Testis (tissue), 5 donors: ENCODE measurements at places on chromosomes 6 and 20. TPM values are rescaled to one million over a fixed set of nuclear protein-coding genes. Genes with fewer than 3 reads are reported as not detected.

DNA sequence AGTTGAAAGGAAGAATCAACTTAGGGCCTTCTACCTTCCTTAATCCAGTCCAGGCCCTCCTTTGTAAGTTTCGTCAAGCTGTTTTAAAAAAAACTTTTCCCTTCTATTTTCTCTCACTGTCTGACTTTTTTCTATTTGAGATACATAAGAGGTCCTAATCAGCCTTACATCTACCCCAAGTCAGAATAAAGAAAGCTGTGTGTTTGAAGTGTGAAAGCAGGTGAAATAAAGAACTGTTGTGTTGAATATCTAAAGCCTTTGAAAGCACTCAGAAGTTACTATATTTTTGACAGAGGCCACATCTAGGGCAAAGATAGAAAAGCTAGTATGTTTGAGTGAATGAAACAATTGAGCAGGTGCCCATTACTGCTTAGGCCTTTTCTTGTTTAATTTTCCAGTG, 35.5 kb downstream of the SH3BGRL2 start:
- no peak overlapping the region for H3K4me3 ChIP-seq
- H3K36me3 ChIP-seq: no peaks in the 10 kb centered on the region
- no peaks in the 10 kb centered on the region for H3K4me1 ChIP-seq

The OOEP gene
- total RNA-seq: 14.1 TPM

GRCh38 chr6:25623065-25623464, 28.9 kb upstream of the SCGN start:
- H3K4me1 ChIP-seq: no peaks in the 10 kb centered on the region
- no peak overlapping the region for H3K27ac ChIP-seq
- H3K36me3 ChIP-seq: no peaks in the 10 kb centered on the region
- H3K4me3 ChIP-seq: no peak overlapping the region

- no peaks in the 10 kb centered on the region for H3K4me1 ChIP-seq
- peak; percentile 16 for DNase-seq
- no peak overlapping the region for H3K27ac ChIP-seq
Measured at GRCh38 chr6:94270091-94270948, 851.0 kb upstream of the EPHA7 start.

The CPNE5 gene
- total RNA-seq: 97.8 TPM

GRCh38 chr6:90976341-90976740, 389.5 kb upstream of the MAP3K7 start:
- H3K4me3 ChIP-seq: no peak overlapping the region
- no peak overlapping the region for H3K27ac ChIP-seq
- no peaks in the 10 kb centered on the region for H3K4me1 ChIP-seq
- H3K36me3 ChIP-seq: no peaks in the 10 kb centered on the region
- no peak for DNase-seq

DNA sequence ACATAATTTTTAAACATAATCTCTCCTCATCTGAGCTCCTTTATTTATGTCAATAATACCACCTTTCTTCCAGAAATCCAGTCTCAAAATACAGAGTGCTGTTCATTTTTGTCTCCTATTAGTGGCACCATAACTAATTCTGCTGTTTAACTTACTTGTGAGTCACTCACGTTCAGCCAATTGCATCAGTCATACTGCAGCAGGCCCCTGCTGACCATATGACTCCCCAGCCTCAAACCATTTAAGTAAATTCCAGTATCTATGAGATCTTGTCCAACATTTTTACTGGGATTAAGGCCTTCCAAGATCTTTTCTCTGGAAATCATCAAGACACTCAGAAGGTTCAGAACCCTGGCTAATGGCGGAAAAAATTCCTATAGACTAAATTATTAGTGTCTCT, 982.2 kb upstream of the MAP3K7 start:
- H3K27me3 ChIP-seq: no peaks in the 10 kb centered on the region
- H3K4me3 ChIP-seq: no peak overlapping the region
- no peaks in the 10 kb centered on the region for H3K4me1 ChIP-seq
- no peak for DNase-seq
- no peaks in the 10 kb centered on the region for H3K36me3 ChIP-seq
- no peak overlapping the region for H3K27ac ChIP-seq

DNA sequence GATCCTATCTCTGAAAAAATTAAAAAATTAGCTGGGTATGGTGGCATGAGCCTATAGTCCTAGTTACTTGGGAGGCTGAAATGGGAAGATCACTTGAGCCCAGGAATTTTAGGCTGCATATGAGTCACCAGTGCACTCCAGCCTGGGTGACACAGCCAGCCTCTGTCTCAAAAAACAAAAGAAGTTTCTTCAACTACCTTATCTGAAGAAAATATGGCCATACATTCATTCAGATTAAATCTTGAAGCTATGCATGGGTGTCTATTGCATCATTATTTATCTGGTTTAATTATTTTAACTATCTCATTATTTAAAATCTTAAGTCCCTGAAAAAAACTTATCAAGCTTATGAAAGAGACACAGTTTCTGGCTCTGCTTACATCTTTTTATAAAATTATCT, 204.1 kb downstream of the SIM1 start:
- H3K4me3 ChIP-seq: no peak overlapping the region
- no peaks in the 10 kb centered on the region for H3K36me3 ChIP-seq
- H3K4me1 ChIP-seq: no peaks in the 10 kb centered on the region
- no peaks in the 10 kb centered on the region for H3K27me3 ChIP-seq
- no peak overlapping the region for H3K27ac ChIP-seq

The TTK gene
- total RNA-seq: 27.4 TPM

The TCF21 gene
- 4.8 TPM for total RNA-seq

DNA sequence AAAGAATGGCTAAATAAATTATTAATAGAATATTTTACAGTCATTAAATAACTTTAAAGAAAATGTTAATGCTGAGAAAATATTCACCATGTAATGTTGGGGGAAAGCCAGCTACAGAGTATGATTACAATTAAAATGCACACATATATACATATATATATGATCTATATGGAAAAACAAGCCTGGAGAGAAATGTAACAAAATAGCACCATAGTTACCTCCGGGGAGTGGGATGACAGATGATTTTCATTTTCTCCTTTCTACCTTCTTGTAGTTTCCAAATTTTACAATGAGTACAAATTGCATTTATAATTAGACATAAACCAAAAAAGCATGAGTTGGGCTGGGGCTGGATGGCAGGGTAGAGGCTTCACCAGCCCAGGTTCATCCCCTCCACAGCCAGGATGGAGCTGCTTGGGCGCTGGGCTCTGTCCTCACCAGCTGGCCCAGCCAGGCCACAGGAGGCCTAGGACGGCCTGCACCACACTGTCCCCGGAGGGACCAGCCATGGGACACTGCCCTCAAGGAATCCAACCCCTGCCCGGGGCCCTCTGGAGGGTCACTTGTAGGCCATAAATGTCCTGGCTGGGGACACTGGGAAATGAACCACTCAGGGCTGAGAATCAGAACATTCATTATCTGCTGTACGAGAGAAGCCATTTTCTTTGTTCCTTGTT, 10.3 kb downstream of the C20orf203 start:
- no peak for DNase-seq
- no peak overlapping the region for H3K4me3 ChIP-seq
- H3K36me3 ChIP-seq: no peaks in the 10 kb centered on the region
- peaks cover 15% of the 10 kb centered on the region for H3K4me1 ChIP-seq
- no peak overlapping the region for H3K27ac ChIP-seq

The GSTA2 gene
- total RNA-seq: 85.9 TPM

The IPCEF1 gene
- total RNA-seq: 3.6 TPM

DNA sequence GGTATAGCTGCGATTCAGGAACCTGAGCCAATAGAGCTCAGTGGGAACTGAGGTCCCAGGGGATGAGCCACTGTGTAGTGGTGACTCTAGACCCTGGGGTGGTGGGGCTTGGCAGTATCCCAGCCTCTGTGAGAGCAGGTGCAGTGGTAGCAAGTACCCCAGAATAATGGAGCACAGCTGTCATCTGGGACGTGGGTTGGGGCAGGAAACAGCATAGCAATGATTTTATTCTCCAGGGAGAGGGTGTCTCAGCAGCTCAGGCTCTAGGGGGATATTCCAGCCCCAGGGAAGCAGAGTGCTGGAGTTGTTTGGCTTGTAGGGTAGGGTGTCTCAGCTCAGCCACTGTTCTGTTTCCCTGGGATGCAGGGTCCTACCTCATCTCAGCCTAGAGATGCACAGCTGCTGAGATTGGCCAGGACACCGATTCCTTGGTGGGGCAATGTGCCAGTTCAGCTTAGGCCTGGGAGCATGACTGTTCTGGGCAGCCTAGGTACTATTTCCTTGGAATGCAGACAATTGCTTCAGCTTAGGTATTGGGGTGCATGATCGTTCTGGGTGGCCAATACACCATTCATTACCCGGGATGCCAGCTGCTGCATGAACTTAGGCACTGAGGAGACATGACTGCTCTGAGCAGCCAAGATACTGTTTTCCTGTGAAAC, 34.0 kb upstream of the NUP153 start:
- DNase-seq: no peak
- no peak overlapping the region for H3K27ac ChIP-seq
- H3K36me3 ChIP-seq: no peaks in the 10 kb centered on the region
- H3K4me3 ChIP-seq: no peak overlapping the region
- no peaks in the 10 kb centered on the region for H3K27me3 ChIP-seq

GRCh38 chr6:41813469-41813868, 26.0 kb downstream of the TOMM6 start:
- no peaks in the 10 kb centered on the region for H3K27me3 ChIP-seq
- no peak overlapping the region for H3K27ac ChIP-seq
- no peak for DNase-seq
- no peaks in the 10 kb centered on the region for H3K4me1 ChIP-seq
- no peak overlapping the region for H3K4me3 ChIP-seq
- H3K36me3 ChIP-seq: no peaks in the 10 kb centered on the region

GRCh38 chr6:105593056-105593690, 190.3 kb upstream of the PREP start:
- H3K4me3 ChIP-seq: no peak overlapping the region
- no peak for DNase-seq
- no peaks in the 10 kb centered on the region for H3K27me3 ChIP-seq
- H3K27ac ChIP-seq: no peak overlapping the region
- H3K36me3 ChIP-seq: no peaks in the 10 kb centered on the region

DNA sequence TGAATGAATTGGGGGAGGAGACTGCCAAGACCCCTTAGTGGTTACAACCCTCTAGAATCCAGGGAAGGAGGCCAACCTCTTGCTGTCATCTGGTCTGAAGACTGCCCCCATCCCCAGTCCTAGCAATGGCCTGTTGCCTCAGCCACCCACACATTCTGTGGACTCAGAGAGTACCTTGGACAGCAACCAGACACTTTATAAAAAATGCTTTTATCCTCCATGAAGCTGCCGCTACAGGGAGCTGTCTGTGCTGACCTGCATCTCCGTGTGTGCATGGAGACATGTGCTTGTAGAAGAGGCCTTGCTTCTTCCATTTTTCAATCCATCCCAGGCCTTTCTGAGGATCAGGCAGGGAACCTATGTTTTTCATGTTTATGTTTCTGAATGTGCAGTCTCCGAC, 15.2 kb downstream of the CDH22 start:
- H3K27me3 ChIP-seq: no peaks in the 10 kb centered on the region
- no peak overlapping the region for H3K4me3 ChIP-seq
- H3K4me1 ChIP-seq: no peaks in the 10 kb centered on the region
- peak; percentile 17 for DNase-seq
- no peaks in the 10 kb centered on the region for H3K36me3 ChIP-seq
- H3K27ac ChIP-seq: no peak overlapping the region

DNA sequence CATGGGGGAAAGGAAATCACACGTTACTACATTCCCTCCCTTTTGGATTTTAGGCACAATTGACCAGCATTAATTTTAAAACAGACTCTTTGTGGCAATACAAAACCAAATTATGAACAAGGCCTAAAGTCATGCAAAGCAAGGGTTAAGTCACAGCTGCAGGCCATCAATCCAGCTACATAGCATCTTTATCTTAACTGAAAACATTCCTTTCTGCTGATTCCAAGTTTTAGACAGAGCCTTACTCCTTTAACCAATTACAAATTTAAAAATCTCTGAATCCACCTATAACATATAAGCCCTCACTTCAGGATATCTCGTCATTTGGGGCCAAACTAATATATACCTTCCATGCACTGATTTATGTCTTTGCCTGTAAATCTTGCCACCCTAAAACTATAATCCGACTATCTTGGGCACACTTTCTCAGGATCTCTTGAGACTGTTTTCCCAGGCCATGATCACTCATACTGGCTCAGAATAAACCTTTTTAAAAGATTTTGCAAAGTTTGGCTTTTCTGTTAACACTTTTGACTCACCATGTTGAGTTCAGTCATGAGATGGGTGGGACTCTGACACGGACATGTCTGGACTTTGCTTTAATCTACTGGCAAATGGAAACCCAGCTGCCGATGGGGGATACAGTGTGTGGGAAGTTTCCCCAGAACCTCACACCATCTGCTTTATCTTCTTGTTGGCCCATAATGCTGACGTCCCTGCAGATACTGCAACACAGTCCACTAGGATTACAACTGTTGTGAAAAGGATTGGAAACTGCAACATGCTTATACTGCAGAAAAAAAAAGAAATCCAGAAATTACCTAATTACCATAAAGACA, 757.0 kb downstream of the PTPRT start:
- no peaks in the 10 kb centered on the region for H3K27me3 ChIP-seq
- no peak overlapping the region for H3K27ac ChIP-seq
- no peaks in the 10 kb centered on the region for H3K36me3 ChIP-seq
- H3K4me1 ChIP-seq: no peaks in the 10 kb centered on the region
- no peak for DNase-seq

DNA sequence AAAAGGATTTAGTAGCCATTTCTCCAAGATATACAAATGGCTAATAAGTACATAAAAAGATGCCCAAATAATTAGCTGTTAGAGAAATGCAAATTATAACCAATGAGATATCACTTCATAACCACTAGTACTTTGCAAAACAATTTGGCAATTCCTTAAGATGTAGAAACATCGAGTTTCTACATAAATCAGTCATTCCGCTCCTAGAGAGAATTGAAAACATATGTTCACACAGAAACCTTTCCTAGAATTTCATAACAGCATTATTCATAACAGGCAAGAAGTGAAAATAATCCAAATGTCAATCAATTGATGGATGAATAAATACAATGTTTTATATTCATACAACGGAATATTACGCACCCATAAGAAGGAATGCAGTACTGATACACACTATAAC, 20.5 kb upstream of the NT5E start:
- H3K4me3 ChIP-seq: no peak overlapping the region
- H3K27me3 ChIP-seq: no peaks in the 10 kb centered on the region
- no peak for DNase-seq
- no peak overlapping the region for H3K27ac ChIP-seq

DNA sequence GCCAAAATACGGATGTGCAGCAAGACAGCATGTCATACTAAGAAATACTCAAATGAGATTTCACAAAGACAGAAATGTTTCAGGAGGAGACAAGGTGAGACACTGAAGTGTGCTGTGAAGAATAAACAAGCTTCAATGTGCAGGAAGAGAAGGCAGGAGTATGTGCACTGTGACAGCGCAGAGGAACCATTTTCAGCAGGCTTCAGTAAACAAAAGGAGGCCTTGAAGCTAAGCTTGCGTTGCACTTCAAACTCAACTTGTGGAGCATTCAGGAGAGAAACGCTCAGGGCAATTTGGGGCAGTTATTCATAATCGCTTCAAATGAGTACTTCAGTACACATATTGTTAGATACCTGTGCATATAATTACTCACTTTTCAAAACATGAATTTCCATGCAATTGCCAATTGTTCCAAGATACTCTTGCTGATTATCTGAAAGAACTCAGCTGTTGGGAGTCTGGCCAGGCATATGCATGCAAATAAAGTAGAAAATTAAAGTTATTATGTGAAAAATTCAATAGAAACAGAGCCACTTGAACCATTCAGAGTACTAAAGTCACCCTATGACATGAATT, 234.2 kb upstream of the OPRM1 start:
- H3K27ac ChIP-seq: no peak overlapping the region
- H3K4me1 ChIP-seq: no peaks in the 10 kb centered on the region
- no peaks in the 10 kb centered on the region for H3K36me3 ChIP-seq
- DNase-seq: no peak
- H3K4me3 ChIP-seq: no peak overlapping the region

The SPEF1 gene
- 9.8 TPM for total RNA-seq
